Neural progenitor cell (in vitro differentiated cells): ENCODE measurements at places on chromosomes 6 and 20. TPM values are rescaled to one million over a fixed set of nuclear protein-coding genes. Genes with fewer than 3 reads are reported as not detected.

- peaks cover 10% of the 10 kb centered on the region for H3K4me1 ChIP-seq
- DNase-seq = no peak
- H3K4me3 ChIP-seq = no peak overlapping the region
- no peak overlapping the region for H3K27ac ChIP-seq
Observed at GRCh38 chr6:1915226-1915625, 305.5 kb downstream of the FOXC1 start.

DNA sequence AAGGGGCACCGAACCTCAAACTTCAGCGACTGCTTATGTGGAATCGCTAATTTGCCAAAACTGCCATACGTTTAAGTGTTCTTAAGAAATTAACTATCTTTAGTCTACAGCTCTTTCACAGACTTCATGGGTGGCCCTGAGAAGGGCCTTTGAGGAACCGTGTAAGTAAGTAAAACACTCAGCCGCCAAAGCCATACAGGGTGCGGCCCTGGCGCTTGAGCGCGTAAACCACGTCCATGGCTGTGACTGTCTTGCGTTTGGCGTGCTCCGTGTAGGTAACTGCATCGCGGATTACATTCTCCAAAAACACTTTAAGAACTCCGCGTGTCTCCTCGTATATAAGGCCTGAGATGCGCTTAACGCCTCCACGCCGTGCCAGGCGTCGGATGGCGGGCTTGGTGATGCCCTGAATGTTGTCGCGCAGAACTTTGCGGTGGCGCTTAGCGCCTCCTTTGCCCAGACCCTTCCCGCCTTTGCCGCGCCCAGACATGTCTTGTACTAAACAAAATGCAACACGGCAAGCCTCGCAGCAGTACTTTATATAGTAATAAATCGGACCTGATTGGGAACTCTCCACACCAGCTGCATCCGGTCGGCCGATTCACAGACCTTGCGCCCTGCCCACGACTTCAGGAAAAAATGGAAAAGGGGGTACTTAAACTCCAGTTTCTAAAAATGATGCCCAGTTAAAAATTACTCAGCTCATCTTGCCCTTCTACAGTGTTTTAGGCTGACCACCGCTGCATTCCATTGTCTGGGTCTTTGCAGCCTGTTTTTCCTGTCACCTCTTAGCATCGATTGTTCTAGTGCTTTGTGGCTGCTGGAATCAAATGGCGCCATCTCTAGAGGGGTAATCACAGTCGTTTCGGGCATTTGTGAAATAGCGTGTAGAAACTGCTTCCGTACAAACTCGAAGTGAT lies 38.9 kb downstream of the OR2B2 start:
- no peaks in the 10 kb centered on the region for H3K27me3 ChIP-seq
- peak overlapping the region; percentile 87 for H3K27ac ChIP-seq
- H3K4me1 ChIP-seq = peaks cover 9% of the 10 kb centered on the region
- no peaks in the 10 kb centered on the region for H3K36me3 ChIP-seq
- peak overlapping the region; percentile 58 for H3K4me3 ChIP-seq

DNA sequence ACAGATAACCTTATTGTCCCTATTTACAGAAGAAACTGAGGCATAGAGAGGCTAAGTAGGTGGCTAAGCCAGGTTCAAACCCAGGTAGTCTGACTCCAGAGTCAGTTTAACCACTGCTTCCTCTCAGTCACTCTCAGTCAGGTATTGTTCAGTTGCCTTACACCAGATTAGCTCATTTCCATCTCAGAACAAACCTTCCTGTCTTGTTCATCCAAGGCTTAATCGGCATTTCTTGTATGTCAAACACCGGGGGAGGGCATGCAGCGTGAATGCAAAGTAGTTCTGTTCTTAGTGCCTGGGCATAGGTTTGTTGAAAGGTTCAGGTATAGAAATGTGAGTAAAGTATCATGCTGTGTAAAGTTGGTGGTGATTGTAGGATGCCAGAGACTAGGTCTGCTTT lies 51.7 kb downstream of the CTNNBL1 start:
- no peaks in the 10 kb centered on the region for H3K27me3 ChIP-seq
- peak overlapping the region; percentile 23 for H3K27ac ChIP-seq
- peak; percentile 34 for DNase-seq
- H3K4me1 ChIP-seq = peaks cover 25% of the 10 kb centered on the region

DNA sequence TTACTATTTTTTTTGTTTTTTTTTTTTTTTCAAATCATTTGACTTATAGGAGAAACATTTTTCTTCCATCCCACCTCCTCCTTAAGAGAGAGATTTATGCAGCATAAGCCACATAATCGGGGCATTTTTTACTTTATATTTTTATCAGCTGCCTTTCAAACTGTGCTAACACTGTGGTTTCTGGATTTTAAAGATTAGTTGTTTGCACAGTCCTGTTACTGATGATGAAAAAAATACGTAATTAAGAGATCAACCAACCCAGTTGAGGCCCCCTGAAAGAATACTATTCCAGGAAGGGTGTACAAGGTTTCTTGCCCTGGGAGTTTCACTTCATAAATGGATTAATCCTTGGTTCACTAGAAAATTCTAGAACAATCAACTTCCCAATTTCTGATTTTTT lies 68.3 kb downstream of the MMS22L start:
- no peaks in the 10 kb centered on the region for H3K27me3 ChIP-seq
- no peak overlapping the region for H3K4me3 ChIP-seq
- H3K36me3 ChIP-seq = no peaks in the 10 kb centered on the region
- DNase-seq = no peak

GRCh38 chr6:157726892-157727628 lies 96.0 kb upstream of the SNX9 start:
- no peak overlapping the region for H3K27ac ChIP-seq
- DNase-seq = no peak
- no peak overlapping the region for H3K4me3 ChIP-seq

Gene TMEM30A
- total RNA-seq = 61.2 and 86.0 TPM in 2 replicates

- no peak overlapping the region for H3K27ac ChIP-seq
- peaks cover 5% of the 10 kb centered on the region for H3K4me1 ChIP-seq
- no peaks in the 10 kb centered on the region for H3K27me3 ChIP-seq
Observed at GRCh38 chr6:80478030-80478429, 371.6 kb downstream of the BCKDHB start.

- H3K27ac ChIP-seq = no peak overlapping the region
- H3K27me3 ChIP-seq = no peaks in the 10 kb centered on the region
- H3K36me3 ChIP-seq = no peaks in the 10 kb centered on the region
- no peak overlapping the region for H3K4me3 ChIP-seq
- DNase-seq = no peak
- H3K4me1 ChIP-seq = peaks cover 9% of the 10 kb centered on the region
Observed at GRCh38 chr6:160253714-160254113, 4.9 kb downstream of the SLC22A2 start.

DNA sequence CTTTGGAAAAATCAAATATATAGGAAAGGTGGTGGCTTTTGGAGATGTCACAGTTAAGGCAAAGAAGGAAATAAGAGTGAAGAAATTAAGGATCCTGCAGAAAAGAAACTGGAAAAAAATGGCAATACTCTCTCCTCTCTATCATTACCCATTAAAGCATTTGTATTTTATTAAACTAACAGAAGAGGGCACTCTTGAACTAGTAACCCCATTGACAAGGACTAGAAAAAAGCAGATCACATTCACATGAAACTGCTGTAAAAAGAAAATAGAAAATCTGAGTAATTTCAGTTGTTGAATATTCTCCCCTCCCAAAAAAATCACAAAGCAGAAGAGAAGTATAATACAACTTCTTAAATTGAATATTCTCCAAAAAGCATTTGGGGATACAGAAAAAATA lies 104.1 kb upstream of the SLC35B3 start:
- H3K27ac ChIP-seq = no peak overlapping the region
- no peaks in the 10 kb centered on the region for H3K27me3 ChIP-seq
- no peaks in the 10 kb centered on the region for H3K36me3 ChIP-seq
- H3K4me3 ChIP-seq = no peak overlapping the region
- DNase-seq = peak; percentile 12

DNA sequence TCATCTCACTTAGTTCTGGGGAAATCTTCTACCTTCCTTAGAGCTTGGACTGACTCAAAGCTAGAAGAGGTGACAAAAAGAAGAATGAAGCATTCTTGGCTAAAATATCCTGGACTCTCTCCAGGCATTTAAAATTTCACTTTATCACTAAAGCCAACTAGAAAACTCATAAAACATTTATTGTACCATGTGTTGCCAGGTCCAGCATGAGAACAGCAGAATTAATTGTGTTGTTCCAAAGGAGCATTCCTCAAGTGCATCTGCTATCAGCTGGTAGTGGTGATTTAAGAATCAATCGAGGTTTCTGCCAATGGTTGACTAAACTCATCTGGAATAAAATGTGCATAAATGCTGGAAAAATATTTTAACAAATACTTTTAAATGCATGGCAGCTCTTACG lies 147.3 kb upstream of the SSTR4 start:
- no peak overlapping the region for H3K27ac ChIP-seq
- H3K4me1 ChIP-seq = no peaks in the 10 kb centered on the region
- no peak overlapping the region for H3K4me3 ChIP-seq
- H3K36me3 ChIP-seq = no peaks in the 10 kb centered on the region
- DNase-seq = no peak

GRCh38 chr6:10078581-10078980 lies 336.3 kb downstream of the TFAP2A start:
- no peaks in the 10 kb centered on the region for H3K27me3 ChIP-seq
- H3K4me1 ChIP-seq = no peaks in the 10 kb centered on the region
- H3K4me3 ChIP-seq = no peak overlapping the region
- no peak overlapping the region for H3K27ac ChIP-seq
- H3K36me3 ChIP-seq = no peaks in the 10 kb centered on the region

GRCh38 chr20:37267667-37268313 lies 6.2 kb upstream of the GHRH start:
- peak overlapping the region; percentile 91 for H3K27ac ChIP-seq
- no peaks in the 10 kb centered on the region for H3K36me3 ChIP-seq
- peak; percentile 72 for DNase-seq
- peak overlapping the region; percentile 21 for H3K4me3 ChIP-seq
- peaks cover 29% of the 10 kb centered on the region for H3K4me1 ChIP-seq

DNA sequence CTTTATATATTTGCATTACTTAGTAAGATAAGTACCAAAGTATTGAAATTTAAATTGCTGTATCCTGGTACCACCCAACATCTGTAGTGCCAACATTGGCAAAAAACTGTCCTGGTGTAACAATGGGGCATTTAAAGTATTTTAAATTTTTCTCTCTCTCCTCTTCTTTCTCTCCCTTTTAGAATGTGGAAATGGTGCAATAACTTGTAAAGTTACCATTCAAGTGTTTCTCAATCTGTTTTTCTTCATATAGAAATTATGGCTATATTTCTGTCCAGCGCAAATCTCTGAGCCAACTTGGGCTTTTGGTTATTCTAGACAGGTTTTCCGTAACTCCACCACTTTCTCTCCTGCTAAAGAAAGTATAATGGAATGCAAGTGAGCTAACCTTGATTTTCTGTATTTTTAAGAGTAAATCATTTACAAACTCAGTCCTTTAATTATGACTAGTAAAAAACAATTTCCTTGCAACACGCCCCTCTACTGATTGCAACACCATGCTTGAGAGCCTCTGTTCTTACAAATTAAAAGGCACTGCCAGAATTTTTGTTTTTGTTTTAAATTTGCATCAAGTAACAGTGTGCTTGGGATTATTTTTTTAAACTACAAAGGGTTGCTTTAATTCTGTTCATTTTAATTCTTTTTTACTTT lies 324.2 kb upstream of the CITED2 start:
- no peaks in the 10 kb centered on the region for H3K36me3 ChIP-seq
- H3K4me3 ChIP-seq = no peak overlapping the region
- no peak for DNase-seq
- no peak overlapping the region for H3K27ac ChIP-seq
- H3K4me1 ChIP-seq = peaks cover 4% of the 10 kb centered on the region

- H3K4me3 ChIP-seq = no peak overlapping the region
- H3K27me3 ChIP-seq = no peaks in the 10 kb centered on the region
- DNase-seq = no peak
- H3K36me3 ChIP-seq = no peaks in the 10 kb centered on the region
- H3K4me1 ChIP-seq = no peaks in the 10 kb centered on the region
Observed at GRCh38 chr6:41713650-41714291, 21.6 kb downstream of the TFEB start.

DNA sequence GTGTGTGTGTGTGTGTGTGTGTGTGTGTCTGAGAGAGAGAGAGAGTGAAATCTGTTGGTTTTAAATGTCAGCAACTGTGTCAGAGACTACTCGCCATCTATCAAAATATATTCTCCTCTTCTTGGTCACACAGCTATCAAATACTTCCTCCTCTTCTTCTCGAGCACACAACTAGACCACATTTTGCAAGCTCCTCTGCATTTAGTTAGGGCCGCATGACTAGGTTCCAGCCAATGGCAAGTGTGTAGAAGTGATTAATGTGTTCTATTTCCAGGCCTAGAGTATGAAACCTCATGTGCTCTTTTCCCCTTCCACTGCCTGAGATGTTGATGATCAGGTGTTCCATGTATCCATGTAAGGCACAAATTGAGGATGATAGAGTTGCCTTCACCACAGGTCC lies 278.5 kb upstream of the MARCKS start:
- H3K4me3 ChIP-seq = no peak overlapping the region
- no peaks in the 10 kb centered on the region for H3K27me3 ChIP-seq
- H3K4me1 ChIP-seq = no peaks in the 10 kb centered on the region
- DNase-seq = no peak
- H3K27ac ChIP-seq = no peak overlapping the region

GRCh38 chr20:36860811-36861624 lies 14.9 kb upstream of the TLDC2 start:
- H3K27me3 ChIP-seq = peaks cover 11% of the 10 kb centered on the region
- peak overlapping the region; percentile 93 for H3K4me3 ChIP-seq
- no peaks in the 10 kb centered on the region for H3K36me3 ChIP-seq
- peaks cover 13% of the 10 kb centered on the region for H3K4me1 ChIP-seq
- no peak for DNase-seq

DNA sequence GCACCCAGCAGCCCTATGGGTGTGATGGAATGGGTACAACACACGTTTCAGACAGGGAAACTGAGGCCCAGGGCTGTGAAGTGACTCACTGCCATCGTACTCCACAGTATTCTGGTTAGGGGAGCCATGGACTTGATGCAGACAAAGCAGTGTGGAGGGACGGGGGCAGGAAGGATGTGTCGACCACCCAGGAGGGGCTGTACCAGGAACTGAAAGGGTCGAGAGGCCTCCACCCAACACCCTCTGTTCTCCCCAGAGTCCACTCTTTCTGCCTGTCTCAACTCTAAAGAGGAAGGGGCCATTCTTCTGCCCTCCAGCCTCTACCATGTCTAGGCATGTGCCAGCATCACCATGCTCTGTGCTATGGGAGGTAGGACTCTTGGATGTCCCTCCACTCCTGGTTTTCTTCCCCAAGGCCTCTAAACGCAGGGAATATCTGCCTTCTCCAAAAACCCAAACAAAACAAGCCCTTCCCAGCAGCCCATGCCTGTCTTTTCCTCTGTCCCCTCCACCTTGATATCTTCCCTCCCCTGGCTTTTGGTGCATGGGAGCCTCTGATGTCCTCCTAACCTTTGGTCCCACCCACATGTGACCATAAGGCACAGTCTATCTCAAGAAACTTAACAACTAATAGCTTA lies 7.4 kb downstream of the SLC22A1 start:
- no peak overlapping the region for H3K4me3 ChIP-seq
- no peak overlapping the region for H3K27ac ChIP-seq
- no peaks in the 10 kb centered on the region for H3K27me3 ChIP-seq
- H3K4me1 ChIP-seq = no peaks in the 10 kb centered on the region
- H3K36me3 ChIP-seq = no peaks in the 10 kb centered on the region
- no peak for DNase-seq

Gene DNMT3B
- 114 and 148 TPM in 2 replicates for total RNA-seq
